ENCODE measurements at places on chromosomes 2 and 18. TPM values are rescaled to one million over a fixed set of nuclear protein-coding genes. Genes with fewer than 3 reads are reported as not detected.

Gene NEU2
- total RNA-seq: not detected

Gene RIT2
- total RNA-seq: not detected

Gene ME2
- 27.4 TPM for total RNA-seq

Gene PJVK
- 1.7 TPM for total RNA-seq

Gene SFTPB
- not detected for total RNA-seq

Gene TRIM54
- total RNA-seq: not detected

Gene SRD5A2
- total RNA-seq: 11.4 TPM

Gene NEUROD1
- total RNA-seq: not detected

Gene PCARE
- not detected for total RNA-seq

Gene IWS1
- total RNA-seq: 30.1 TPM
